ENCODE measurements at places on chromosomes 1 and 21.

DNA sequence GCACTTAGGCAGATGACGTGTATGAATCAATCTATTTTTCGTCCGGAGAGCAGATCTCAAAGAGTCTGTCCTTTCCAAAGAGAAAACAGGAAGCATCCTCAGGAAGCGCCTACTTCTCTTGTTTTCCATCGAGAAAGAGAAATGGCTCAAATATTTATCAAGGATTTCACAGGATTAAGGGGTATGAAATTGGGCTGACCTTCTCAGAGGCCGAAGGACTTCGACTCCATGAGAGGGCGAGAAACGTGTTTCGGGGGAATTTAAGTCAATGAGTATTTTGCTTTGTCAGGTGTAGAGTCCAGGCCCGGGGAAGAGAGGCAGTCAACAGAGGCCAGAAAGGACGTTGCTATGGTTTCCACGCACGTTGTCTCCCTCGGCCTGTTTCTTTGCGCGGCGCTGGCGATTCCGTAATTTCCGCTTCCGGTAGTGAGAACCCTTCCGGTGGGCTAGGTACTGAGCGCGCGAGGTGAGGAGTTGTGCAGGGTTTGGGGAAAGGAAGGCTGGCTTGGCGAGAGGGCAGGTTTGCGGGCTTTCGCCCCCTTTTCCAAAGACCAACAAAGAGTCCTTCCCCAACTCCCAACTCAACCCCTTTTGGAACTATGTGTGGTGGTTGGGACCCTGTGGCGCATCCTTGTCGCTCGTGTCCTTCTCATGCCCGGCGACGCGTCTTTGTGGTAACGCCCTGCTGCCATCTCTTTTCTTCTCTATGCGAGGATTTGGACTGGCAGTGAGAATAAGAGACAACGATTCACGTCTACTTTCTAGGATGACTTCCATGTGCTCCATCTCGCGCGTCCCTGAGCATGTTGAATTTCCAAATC, at the start of gene MRPS21:
TSS of gene MRPS21 (plus strand) at position 429 of the 821 bp plus-strand sequence. CDS start 506 bp downstream, outside the sequence.
- DNase-seq, result peak; percentile 99

GRCh38 chr21:43766734-43767497, 9.2 kb downstream of the CSTB start:
- no peak for DNase-seq

DNA sequence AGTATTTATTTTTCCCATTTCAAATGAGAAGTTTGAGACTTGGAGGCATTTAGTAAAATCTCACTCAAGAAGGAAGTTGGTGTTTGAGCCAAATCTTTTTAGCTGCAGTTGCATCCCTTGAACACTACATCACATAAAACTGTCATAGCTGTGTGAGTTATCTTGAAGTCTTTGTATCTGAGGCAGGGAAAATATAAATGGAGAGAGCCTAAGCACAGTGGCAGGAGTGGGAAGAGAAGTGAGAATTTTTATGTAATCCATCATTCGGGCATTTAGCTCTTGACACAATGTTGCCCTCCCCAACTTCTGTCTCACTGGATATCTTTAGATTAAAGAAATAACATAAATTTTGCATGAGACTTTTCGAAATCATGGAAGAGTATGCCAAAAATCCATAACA, 235.4 kb upstream of the GREM2 start:
- DNase-seq, result no peak

DNA sequence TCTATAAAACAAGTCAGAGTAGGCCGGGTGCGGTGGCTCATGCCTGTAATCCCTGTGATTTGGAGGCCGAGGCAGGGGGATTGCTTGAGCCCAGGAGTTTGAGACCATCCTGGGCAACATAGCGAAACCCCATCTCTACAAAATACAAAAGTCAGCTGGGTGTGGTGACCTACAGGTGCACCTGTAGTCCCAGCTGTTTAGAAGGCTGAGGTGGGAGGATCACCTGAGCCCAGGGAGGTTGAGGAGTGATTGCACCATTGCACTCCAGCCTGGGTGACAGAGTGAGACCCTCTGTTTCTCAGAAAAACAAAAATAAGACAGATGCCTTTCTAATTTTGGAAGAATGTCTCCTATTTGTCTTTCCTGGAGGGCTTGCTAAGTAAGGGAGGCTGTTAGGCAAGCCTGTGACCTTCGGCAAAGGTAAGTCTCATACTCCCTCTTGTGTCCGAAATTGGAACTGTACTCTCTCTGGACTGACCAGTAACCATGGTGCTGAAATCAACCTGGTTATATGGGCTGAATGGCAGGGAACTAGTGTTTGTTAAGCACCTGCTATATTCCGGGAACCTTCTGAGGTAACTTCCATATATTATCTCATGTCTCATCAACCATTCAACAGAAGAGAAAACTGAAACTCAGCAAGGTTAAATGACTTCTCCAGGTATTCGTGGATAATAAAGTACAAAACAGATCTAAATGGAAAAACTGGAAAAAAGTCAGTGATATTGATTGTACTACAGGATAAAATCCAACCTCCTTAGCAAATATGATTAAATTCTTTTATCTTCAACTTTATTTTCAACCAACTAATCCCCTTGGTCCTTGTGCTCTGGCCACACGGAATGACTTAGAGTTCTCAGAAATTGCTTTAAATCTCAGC, 11.8 kb upstream of the RAB3B start:
- peak; percentile 90 for DNase-seq
